Activated CD4-positive, alpha-beta T cell treated with anti-CD3 and anti-CD28 coated beads for 36 hours (primary cell): ENCODE measurements at places on chromosomes 16 and 17.
A peak's percentile ranks its signal among the peaks of the same experiment; 100 is the strongest.

DNA sequence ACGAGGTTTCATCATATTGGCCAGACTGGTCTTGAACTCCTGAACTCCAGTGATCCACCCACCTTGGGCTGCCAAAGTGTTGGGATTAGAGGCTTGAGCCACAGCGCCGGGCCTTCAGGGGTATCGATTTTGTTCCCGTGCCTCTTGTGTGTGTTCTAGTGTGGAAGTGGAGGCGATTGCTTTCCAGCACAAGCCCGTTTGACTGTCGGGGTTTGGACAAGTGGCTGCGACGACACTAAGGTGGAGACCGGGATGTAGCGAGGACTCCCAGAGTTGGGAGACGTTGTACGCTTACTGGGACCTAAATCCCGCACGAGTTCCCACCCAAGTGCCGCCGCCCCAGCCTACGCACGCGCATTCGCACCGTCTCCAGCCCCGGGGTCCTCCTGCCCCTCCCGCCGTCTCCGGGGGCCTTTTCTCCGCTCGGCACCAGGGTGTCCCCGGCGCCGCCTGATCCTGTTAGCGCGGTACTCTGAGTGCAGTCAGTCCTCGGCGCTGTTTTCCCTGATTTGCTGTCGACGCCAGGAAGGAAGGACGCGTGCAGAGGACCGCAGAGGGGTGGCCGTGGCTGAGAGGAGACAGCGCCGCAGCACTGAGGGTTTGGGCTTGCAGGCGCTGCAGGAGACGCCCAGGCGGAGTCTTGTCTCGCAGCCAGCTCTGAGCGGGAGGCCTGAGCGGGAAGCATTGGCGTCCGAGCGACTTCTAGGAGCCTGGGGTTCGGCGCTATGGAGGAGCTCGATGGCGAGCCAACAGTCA, at the start of gene NUP85:
NUP85 (plus strand) TSS at position 643 of the 756 bp plus-strand sequence; CDS start at position 726, 83 bp downstream.
- DNase-seq, result peak; percentile 96

- DNase-seq, result no peak
Observed at GRCh38 chr17:21602176-21602575, 90.1 kb upstream of the KCNJ18 start.

DNA sequence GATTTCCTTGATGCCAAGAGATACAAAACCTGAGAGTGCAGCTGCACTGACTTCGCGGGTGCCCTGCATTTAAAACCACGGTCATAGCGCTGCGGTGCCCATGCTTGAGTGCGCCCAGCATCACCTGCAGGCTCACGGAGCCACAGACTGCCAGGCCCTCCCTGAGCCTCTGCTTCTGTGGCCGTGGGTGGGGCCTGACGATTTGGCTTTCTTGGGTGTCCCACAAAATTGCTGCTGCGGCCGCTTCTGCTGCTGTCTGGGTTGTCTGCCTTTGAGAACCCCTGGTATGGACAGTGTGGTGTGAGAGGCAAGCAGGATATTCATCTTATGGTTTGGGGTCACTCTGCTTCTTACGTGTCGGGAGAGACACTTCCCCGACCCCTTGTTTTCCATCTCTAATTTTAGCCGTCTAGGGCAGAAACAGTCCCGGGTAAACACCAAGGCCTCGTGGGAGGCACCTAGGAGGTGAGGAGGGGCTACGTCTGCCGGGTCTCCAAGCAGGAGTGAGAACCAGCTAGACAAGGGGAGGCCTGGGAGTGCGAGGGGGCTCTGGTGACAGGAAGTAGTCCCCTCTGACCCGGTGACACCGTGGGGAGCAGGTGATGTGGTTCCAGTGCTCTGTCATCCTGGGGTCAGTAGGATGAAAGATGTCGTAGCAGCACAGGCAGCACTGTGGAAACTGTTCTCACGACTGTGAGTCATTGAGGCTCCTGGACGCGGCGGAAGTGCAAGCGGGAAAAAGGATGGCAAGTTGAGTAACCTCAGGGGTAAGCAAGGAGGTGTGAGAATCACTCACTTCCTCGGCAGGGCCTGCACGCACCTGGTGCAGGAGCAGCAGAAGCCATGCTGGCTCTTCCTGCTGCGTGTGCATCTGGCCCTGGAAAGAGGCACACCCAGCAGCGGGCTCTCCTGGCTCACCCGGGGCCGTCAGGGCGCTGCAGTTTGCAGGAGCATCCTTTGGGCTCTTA, 176.3 kb downstream of the RPTOR start:
- peak; percentile 87 for DNase-seq

DNA sequence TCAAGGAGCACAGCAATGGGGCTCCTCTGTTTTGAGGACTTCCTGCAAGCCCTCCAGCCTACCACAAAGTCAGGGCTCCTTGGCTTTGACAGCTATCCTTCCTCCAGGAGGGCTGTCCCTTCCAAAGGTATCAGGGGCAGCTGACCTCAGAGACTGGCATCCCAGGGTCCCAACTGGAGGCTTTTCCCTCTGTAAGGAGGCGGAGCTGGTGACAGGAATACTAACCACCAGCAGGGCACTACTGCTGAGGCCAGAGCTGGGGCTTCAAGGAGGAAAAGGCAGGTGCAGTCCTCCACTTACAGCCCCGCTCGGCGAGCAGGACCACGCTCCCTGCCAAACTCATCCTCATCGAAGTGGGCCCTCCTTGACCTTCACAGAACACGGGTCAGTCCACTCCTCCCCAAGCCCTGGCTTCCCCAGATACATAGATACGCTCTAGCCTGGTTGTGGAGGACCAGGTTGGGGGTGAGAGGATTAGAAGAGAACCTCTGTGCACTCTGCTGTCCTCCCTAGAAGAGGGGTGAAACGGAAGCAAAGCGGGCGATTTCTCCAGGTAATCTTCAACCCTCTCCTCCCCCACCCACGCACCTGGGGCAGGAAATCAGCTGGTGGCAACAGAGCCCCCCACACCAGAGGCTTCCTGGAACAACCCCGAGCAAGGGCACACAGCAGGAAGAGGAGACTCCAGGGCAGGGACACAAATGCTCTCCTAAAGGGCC, 20.5 kb downstream of the ST3GAL2 start:
- peak; percentile 43 for DNase-seq

- DNase-seq, result no peak
Observed at GRCh38 chr16:25996052-25996451, 304.3 kb downstream of the HS3ST4 start.

GRCh38 chr16:67260426-67261063, 11.8 kb downstream of the SLC9A5 start:
- DNase-seq, result peak; percentile 67

- DNase-seq, result peak; percentile 75
Observed at GRCh38 chr17:38728290-38728831, 1.8 kb upstream of the CISD3 start.

- no peak for DNase-seq
Observed at GRCh38 chr16:86986809-86987487, 330.2 kb downstream of the C16orf95 start.

DNA sequence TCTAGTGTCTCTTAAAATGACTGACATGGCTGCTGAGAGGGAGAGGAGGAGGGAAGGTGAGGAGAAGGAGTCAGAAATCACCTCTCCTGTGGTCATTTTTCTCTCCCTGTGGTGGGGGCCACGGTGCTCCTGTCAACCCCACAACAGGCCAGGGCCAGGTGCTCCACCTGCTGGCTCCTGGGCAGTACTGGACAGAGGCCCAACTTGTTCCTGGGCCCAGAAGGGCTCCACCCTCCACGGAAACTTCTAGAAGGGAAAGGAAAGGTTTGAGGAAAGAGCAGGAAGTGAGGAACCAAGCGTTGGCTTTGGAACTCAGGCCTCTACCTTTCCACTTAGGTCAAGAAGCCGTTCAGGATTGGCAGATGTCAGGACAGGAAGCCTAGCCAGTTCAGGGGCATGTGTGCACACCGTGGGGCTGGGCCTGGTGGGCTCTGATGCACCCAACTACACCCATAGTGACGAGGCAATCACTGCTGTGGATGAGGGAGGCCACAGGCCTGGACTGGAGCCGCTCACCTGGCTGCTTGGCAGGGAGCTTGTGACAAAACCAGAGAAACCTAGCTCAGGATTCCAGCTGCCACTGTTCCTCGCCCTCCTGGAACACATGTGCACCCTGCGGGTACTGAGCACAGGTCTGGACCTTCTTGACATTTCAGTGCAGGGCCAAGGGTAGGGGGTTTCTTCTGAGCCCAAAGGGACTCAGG, 36.1 kb downstream of the WNT3 start:
- DNase-seq, result peak; percentile 53
